ENCODE measurements at places on chromosomes 6 and 20. TPM values are rescaled to one million over a fixed set of nuclear protein-coding genes. Genes with fewer than 3 reads are reported as not detected.
A peak's percentile ranks its signal among the peaks of the same experiment; 100 is the strongest.

DNA sequence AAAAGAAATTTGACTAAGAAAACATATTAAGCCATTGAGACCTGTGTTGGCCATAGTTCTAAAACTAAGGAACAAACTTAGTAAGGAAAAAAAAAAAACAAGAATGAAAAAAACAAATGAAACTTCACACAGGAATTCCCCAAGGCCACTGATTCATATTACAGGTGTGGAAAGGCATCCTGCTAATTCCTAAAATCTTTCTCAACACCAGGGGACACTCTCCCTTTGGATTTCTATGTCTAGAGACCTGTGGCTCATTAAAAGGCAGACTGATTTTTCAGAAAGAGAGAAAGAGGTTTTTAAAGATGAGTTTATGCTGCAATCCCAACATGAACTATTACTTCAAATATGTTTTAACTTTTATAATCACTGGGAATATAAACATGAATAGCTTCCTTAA is at the start of gene OR12D1:
Gene OR12D1 (plus strand): TSS at position 341 of the 400 bp plus-strand sequence.
- DNase-seq, result no peak

GRCh38 chr6:128005009-128005408 is 104.2 kb upstream of the THEMIS start:
- DNase-seq, result no peak

DNA sequence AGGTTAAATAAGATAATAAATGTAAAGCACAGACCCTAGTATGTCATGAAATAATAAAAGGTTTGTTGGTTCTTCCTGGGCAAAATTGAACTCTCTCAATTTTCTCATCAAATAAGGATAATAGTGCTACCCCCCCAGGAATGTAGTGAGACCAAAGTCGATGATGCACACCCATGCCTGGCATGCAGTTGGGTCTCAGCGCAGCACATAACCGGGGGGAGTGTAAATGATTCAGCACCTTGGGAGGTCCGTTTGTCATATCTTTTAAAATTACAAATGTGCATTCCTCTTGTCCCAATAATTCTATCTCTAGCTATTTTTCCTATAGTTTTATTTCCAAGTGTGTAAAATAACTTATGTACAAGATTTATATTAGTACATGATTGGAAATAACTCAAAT is 31.3 kb upstream of the CCDC167 start:
- no peak for DNase-seq

DNA sequence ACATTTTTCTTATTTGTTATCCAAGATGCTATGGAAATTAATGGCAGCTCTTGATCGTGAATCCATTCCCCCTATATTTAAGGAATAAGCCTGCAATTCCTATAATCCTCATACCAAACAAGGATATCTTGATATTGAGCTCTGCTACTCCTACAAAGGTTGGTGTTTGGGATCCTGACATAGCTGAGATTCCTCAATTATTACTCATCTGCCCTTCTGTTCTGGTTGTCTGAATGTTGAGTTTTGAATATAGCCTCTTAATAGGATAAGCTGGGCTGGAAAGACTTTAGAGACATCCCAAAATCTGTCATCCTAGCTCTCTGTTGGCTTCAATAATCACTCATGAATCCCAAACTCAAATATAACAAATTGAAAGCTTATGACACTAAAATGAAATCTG is 49.9 kb downstream of the CLIC5 start:
- peak; percentile 30 for DNase-seq

- DNase-seq, result peak; percentile 43
Observed at GRCh38 chr20:34689486-34689885, 12.6 kb upstream of the PIGU start.

Gene C6orf120
- 57.9 TPM for total RNA-seq

Gene MYCT1
- under 0.01 TPM for total RNA-seq

GRCh38 chr6:43517505-43518357 is 842 bp downstream of the POLR1C start:
- peak; percentile 13 for DNase-seq

- DNase-seq, result no peak
Observed at GRCh38 chr6:122677406-122677805, 67.2 kb downstream of the PKIB start.

DNA sequence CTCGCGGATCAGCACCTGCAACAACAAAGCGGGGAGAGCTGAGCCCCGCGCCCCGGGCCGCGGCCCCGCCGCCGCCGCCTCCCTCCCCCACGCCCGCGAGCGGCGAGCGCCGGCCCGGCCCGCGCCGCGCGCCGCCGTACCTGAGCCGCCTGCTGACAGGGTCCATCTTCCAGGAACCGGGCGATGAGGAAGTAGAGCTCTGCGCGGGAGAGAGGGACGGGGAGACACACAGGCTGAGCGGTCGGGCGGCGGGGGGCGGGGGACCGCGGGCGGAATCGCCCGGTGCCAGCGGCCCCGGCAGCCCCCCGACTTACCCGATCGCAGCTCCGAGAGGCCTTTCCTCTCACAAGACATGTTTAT is 359 bp downstream of the PHIP start:
- no peak for DNase-seq
